ENCODE measurements at places on chromosomes 16 and 17. TPM values are rescaled to one million over a fixed set of nuclear protein-coding genes. Genes with fewer than 3 reads are reported as not detected.

- peak; percentile 66 for DNase-seq
Measured at GRCh38 chr16:5615868-5616642, 518.5 kb upstream of the EEF2KMT start.

- no peak for DNase-seq
Measured at GRCh38 chr16:5020551-5020950, 13.2 kb downstream of the NAGPA start.

- no peak for DNase-seq
Measured at GRCh38 chr17:347309-347899, 5.2 kb downstream of the RPH3AL start.

Gene CDH8
- total RNA-seq = not detected
